ENCODE measurements at places on chromosomes 2 and 18.

- no peak for DNase-seq
Observed at GRCh38 chr2:186884587-186884986, 35.6 kb upstream of the ZSWIM2 start.

GRCh38 chr2:217370391-217370790 lies 510.5 kb upstream of the TNP1 start:
- DNase-seq: no peak

DNA sequence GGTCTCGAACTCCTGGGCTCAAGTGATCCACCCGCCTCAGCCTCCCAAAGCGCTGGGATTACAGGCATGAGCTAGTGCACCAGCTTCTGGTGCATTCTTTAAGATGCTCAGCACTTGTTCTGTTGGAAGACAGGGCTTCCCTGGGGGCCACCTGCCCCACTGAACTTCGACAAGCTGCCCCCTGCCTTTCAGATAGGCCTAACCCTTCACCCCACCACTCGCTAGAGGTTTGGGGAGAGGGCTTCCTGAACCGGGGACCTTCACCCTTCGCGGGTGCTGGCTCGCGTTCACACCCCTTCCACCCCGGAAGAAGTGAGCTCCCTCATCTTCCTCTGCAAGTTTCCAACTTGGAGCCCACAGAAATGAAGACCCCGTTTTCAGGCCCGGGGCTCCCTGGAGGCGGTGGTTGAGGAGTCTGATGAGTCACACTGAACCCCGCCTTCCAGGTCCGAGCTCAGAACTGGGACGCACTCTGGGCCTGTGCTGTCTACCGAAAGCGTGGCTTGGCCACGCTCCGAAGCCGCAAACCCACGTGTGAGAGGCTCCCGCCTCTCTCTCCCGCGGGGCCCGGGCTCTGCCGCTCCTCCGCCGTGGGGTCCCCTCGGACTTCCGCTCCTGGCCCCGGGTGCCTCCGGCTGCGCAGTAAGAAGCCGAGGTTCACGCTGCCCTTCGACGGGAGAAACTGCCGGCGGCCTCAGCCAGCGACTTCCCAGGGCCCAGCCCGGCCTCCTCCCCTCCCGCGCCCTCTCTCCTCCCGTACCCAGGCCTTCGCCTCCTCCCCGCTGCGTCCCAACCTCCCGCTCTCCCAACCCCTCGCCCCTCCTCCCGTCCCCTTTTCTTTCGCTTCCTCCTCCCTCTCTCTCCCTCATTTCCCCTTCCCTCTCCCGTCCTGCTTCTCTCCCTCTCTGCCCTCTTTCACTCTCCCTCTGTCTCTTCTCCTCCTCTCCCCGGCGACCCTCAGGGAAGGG lies 47.5 kb upstream of the SP3 start:
- DNase-seq: no peak

GRCh38 chr2:25228848-25229278 lies 60.5 kb upstream of the POMC start:
- peak; percentile 97 for DNase-seq

Data from H54 (cell line).